ENCODE measurements at places on chromosomes 4 and X.

- DNase-seq, result no peak
Measured at GRCh38 chr4:17773135-17773698, 8.2 kb downstream of the FAM184B start.

- DNase-seq, result no peak
Measured at GRCh38 chrX:68652326-68653170, 5.1 kb downstream of the STARD8 start.

- no peak for DNase-seq
Measured at GRCh38 chrX:153646620-153647373, at the start of gene DUSP9. Gene DUSP9, plus strand, starts transcription at chrX:153647203. Its CDS starts 751 bp downstream, at chrX:153647954.

DNA sequence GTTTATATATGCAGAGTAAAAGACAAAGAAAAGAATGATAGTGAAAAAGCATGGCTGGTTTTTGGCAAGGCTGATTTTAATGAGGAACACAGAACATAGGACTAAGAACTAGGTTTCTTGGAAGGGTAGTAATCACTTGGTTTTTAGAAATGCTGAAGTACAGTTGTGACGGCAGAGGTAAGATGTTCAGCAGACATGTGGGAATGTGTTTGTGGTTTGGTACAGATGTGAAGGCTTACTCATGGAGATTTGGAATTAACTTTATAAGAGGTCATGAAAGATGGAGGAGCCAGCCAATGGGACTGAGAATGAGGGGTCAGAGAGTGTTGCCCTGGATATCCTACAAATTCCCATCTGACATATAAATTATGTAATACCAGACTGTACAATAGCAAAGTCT lies 243.6 kb downstream of the NPFFR2 start:
- no peak for DNase-seq

DNA sequence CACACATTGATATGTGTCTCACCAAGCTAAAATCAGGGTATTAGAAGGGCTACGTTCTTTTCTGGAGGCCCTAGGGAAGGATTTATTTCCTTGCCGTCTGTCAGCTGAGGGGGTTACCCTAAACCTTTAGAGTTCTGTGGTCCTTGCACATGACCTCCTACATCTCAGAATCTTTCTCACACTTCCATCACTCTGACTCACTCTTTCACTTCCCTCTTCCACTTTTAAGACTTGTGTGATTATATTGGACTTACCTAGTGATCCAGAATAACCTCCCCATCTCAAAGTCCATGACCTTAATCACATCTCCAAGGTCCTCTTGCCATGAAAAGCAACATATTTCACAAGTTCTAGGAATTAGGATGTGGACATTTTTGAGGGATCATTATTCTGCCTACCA lies 53.6 kb upstream of the FUNDC1 start:
- DNase-seq, result no peak

DNA sequence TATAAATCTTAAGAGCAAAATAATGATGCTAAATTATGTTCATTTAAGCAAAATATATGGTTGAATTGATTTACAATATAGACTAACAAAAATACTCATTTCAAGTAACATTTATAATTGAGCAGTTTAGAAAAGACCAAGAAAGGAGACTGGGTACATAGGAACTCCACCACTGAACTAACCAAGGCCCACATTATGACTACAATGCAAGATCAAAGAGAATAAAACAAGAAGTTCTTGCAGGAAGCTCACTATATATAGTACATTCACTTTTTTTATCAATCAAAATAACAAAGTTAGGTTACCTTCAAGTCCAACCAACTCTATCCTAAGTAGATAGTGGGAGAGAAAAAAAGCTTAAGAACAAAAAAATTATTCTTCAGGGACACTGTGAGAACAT lies 8.0 kb downstream of the CHIC2 start:
- DNase-seq, result no peak

- no peak for DNase-seq
Measured at GRCh38 chr4:121139533-121140222, 24.4 kb downstream of the TNIP3 start.

GRCh38 chr4:176413171-176413570 lies 93.4 kb downstream of the SPCS3 start:
- DNase-seq, result no peak

Measured in NCI-H345 (cell line).